ENCODE measurements at places on chromosomes 6 and 20. TPM values are rescaled to one million over a fixed set of nuclear protein-coding genes. Genes with fewer than 3 reads are reported as not detected.

Gene PRDM13
- not detected for total RNA-seq

GRCh38 chr6:42140032-42140431 lies 2.4 kb downstream of the C6orf132 start:
- H3K36me3 ChIP-seq = no peaks in the 10 kb centered on the region
- peak overlapping the region; percentile 87 for H3K27ac ChIP-seq
- H3K4me3 ChIP-seq = no peak overlapping the region
- peak; percentile 86 for DNase-seq

GRCh38 chr20:17875106-17875980 lies 93.3 kb downstream of the SNX5 start:
- H3K27ac ChIP-seq = peak overlapping the region; percentile 90
- H3K36me3 ChIP-seq = no peaks in the 10 kb centered on the region
- peak; percentile 96 for DNase-seq
- H3K27me3 ChIP-seq = no peaks in the 10 kb centered on the region

DNA sequence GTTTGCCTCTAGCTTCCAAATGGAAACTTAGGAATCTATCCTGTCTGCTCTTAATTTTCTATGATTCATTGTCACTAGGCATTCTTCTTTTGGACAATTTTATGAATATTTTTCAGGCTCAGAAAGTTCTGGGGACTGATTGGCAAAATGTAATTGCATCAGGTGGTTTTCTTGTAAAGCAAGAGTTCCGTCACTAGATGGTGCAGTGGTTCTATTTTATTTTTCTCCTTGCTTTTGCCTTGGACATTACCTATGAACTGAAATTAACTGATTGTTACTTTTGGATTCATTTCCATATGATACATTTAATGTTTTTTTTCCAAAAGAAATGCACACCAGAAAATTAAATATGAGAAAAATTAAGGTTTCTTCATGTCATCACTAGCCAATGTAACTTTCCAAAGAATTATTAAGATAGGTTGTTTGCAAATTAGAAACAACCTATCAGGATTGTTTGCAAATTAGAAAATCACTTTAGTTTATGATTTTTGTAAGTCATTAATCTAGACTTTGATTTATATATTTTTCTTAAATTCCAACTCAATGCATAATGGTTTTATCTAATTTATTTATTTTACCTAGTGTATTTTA lies 48.0 kb downstream of the TMEM170B start:
- peaks cover 5% of the 10 kb centered on the region for H3K4me1 ChIP-seq
- no peaks in the 10 kb centered on the region for H3K36me3 ChIP-seq
- H3K4me3 ChIP-seq = no peak overlapping the region
- no peak for DNase-seq
- H3K27ac ChIP-seq = no peak overlapping the region
- no peaks in the 10 kb centered on the region for H3K27me3 ChIP-seq

DNA sequence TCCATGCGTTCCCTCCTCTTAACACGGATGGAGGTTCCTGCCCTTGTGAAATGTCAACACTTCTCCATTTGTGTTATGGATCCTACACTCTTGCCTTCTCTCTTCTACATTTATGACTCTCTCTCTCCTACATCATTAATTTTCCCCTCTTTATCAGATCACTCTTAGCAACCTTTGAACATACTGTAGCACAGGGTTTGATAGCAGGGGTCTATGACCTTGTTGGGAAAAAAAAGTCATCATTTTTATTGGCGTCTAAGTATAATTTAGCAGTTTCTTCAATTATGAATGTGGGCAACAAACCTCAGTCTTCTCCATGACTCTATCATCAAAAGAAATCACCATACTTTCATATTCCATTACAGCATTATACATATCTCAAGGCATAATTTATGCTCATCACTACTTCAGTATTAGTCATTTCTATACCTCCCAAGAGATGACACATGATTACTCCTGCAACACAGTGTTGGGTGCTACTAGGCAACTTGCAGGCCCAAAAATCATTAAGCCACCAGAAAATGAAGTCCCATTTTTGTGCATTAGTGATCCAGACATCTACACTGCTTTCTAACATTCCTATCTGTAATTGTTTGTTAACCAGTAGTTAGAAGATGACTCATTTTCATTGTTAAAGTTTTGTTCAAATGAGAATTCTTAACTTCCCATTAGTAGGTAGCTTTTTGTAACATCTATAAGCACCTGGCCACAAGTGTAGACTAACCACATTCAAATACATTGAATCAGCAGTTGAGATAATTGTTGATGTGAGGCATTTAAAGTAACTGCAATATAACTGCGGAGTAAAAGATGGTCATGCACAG lies 9.5 kb downstream of the CYP39A1 start:
- no peaks in the 10 kb centered on the region for H3K4me1 ChIP-seq
- no peak overlapping the region for H3K27ac ChIP-seq
- H3K27me3 ChIP-seq = no peaks in the 10 kb centered on the region
- DNase-seq = no peak

GRCh38 chr6:11141295-11141694 lies 29.8 kb upstream of the ERVFRD-1 start:
- no peak overlapping the region for H3K4me3 ChIP-seq
- no peaks in the 10 kb centered on the region for H3K27me3 ChIP-seq
- peaks cover 6% of the 10 kb centered on the region for H3K4me1 ChIP-seq
- no peak overlapping the region for H3K27ac ChIP-seq
- DNase-seq = no peak
- no peaks in the 10 kb centered on the region for H3K36me3 ChIP-seq

Gene SLC52A3
- 7.2 TPM for total RNA-seq

GRCh38 chr6:112787371-112787770 lies 440.2 kb downstream of the RFPL4B start:
- H3K27me3 ChIP-seq = no peaks in the 10 kb centered on the region
- no peak overlapping the region for H3K27ac ChIP-seq
- H3K36me3 ChIP-seq = no peaks in the 10 kb centered on the region
- no peaks in the 10 kb centered on the region for H3K4me1 ChIP-seq

DNA sequence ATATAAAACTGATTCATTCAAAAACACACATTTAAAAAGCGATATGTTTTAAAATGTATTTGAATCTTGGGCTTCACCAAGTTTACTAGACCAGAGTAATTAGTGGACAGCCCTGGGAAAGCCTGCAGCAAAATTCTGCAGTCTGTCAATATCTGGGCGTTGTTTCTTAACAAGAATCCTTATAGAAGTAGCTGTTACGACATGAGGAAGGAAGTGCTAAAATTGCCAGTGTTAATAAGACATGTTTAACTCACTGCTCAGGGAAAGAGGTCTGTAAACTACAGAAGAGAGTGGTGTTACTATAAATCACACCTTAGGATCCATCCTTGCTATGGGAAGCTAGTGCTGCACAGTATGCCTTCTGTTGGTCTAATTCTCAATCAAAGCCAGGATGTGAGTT lies 120.6 kb downstream of the TBX18 start:
- no peak for DNase-seq
- no peaks in the 10 kb centered on the region for H3K36me3 ChIP-seq
- no peaks in the 10 kb centered on the region for H3K4me1 ChIP-seq
- H3K4me3 ChIP-seq = no peak overlapping the region
- no peaks in the 10 kb centered on the region for H3K27me3 ChIP-seq

DNA sequence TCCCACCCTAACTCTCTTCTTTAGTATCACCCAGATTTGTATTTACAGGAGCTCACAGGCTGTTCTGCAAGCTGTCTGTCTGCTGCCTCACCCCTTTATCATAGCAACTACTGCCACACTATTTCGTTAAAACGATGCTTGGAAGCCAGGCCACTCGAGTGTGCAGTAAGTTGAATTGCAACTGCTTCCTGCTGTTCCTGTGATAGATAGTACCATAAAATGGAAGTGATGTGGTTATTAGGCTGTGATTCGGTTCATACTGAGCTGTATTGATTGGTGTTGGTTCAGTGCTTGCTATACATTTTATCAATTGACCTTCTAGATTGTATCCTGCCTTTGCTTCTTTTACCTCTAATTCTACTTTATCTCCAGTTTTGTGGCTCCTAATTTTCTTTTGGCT lies 325.4 kb downstream of the RNF144B start:
- DNase-seq = no peak
- H3K27me3 ChIP-seq = no peaks in the 10 kb centered on the region
- no peaks in the 10 kb centered on the region for H3K4me1 ChIP-seq
- H3K4me3 ChIP-seq = no peak overlapping the region
